Right hindlimb (tissue), 1 donor: ENCODE measurements at places on chromosomes 3 and 15.

- DNase-seq: no peak
These were observed 82.5 kb downstream of the SPRED1 start for GRCh38 chr15:38335116-38335515.

GRCh38 chr3:118628704-118629341 is 405.8 kb downstream of the IGSF11 start:
- peak; percentile 77 for DNase-seq

DNA sequence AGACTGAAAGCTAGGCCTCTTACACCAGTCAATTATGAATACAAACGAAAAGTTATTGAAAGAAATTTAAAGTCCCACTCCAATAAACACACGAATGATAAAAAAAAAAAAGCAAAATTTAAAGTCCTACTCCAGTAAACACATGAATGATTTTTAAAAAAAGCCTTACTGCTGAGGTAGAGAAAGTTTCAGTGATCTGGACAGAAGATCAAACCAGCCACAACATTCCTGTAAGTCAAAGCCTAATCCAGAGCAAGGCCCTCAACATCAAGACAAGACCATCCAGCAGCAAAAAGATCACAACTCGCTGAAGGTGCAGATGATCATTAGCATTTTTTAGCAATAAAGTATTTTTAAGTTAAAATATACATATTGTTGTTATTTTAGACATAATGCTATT is 95.6 kb upstream of the LIPC start:
- no peak for DNase-seq

- DNase-seq: no peak
These were observed 235.8 kb upstream of the TMCO5A start for GRCh38 chr15:37698679-37699078.

GRCh38 chr15:79094611-79095021 is 4.0 kb upstream of the RASGRF1 start:
- no peak for DNase-seq

GRCh38 chr3:143134471-143134870 is 14.9 kb downstream of the CHST2 start:
- DNase-seq: no peak

DNA sequence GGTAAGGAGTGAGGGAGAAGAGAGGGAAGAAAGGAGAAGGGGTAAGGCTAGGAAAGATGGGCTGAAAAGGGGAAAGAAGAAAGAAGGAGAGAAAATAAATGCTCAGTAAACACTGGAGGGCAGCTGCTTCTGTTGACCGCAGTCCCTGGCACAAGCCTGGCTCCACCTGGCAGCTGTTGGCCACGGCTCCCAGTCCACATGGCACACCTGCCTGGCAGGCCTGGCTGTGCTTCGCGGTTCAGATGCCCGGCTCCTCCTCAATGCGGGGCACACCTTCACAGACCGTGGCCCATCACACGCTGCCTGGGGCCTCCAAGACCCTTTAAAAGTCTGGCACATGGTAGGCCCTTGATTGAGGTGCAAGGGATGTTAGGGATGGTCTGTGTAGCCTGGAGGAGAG is 516.8 kb upstream of the PROK2 start:
- no peak for DNase-seq

DNA sequence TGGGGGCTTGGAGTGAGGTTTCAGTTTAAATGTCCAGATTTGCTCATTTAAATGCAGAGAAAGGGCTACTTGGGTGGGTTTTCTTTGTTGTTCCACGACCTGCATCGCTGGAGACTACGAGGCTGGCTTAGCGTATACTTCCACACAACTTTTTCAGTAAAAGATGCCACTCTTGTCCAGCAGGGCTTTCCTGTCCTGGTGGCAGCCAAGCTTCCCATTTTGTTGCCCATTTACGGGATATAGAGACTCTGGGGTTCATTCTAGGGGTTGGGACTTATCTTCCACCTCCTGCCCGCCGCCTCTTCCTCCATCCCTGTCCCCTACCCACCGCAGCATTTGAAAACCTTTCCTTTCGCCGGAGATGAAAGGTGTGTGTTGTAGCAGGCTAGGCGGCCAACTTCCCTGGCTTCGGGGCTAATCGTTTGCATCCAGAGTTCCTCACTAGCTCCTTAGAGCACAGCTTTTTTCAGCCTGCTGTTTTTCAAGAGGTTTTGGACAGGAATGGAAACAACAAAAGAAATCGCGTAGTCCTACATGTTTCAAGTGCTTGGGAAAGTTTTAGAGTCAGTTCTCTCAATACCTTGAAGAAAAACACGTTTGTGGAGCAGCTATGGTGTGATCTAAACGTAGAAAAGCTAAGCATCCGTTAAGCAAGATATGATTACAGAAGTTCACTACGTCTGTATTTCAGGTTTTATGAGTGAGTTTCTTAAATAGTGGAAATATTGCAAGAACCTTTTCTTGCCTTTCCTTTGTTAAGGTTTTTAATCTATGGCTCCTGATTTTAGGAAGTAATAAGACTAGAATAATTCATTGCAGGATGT is 843 bp downstream of the CHRNA5 start:
- DNase-seq: no peak

- DNase-seq: no peak
These were observed 329.7 kb downstream of the RORA start for GRCh38 chr15:60899322-60899966.

GRCh38 chr15:99095626-99096025 is 9.3 kb upstream of the SYNM start:
- no peak for DNase-seq
